Mesendoderm (in vitro differentiated cells): ENCODE measurements at places on chromosomes 3 and 15.

GRCh38 chr15:55587321-55588069 lies 650 bp downstream of the PYGO1 start:
- DNase-seq, result peak; percentile 74

DNA sequence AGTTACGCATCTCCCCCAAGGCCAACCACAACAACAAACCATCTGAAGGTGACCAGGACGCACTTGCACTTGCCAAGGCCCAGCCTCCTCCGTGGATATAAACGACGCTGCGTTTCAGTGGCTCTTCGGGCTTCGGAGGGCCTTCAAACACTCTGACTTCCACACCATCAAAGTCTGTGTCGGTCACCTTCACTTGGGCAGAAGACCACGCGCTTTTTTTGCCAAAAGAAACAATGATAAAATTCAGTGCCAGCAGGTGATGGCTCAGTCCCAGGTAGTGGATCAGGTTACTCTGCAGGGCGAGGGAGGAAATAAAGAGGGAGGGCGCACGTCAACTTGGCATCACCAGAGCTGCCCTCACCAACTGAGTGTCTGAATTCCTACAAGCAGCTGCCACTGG lies 63.0 kb downstream of the NCEH1 start:
- no peak for DNase-seq

- DNase-seq, result no peak
Measured at GRCh38 chr3:159151130-159151529, 349.3 kb downstream of the MFSD1 start.

DNA sequence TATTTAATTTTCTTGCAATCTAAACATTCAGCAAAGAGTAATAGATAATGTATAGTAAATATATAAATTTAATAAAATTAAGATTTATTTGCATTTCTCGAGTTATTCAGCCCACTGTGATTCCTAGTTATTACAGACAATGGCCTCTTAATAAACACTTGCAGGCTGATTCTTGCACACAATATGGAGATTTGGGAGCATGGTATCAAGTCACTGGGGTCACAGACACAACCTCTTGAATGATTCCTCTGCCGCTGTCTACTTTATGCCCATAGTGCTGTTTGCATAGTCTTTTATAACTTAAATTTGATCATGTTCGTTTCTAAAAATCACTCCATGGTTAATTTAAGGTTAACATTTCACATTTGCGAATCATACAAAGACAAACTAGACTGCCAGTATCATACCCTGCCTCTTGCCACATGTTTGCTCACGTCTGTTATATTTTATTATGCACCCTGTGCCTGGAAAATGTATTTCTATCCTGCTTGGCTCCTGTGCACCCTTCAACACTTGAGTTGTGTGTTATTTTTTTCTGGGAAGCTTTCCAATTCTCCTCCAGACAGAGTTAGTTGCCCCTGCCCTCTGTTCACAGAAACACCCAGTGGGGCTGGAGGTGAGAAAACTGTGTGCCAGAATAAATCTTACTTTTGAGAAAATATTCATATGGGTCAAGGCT lies 206.3 kb upstream of the ROBO1 start:
- no peak for DNase-seq

- DNase-seq, result peak; percentile 77
Measured at GRCh38 chr3:196988241-196989029, 19.8 kb upstream of the PIGZ start.

GRCh38 chr15:75801859-75802593 lies 41.2 kb upstream of the UBE2Q2 start:
- DNase-seq, result peak; percentile 81

GRCh38 chr3:130341388-130341787 lies 4.1 kb upstream of the COL6A5 start:
- DNase-seq, result no peak

- DNase-seq, result no peak
Measured at GRCh38 chr3:17122758-17123157, 238.0 kb downstream of the PLCL2 start.
